ENCODE measurements at places on chromosomes 7 and 10.

DNA sequence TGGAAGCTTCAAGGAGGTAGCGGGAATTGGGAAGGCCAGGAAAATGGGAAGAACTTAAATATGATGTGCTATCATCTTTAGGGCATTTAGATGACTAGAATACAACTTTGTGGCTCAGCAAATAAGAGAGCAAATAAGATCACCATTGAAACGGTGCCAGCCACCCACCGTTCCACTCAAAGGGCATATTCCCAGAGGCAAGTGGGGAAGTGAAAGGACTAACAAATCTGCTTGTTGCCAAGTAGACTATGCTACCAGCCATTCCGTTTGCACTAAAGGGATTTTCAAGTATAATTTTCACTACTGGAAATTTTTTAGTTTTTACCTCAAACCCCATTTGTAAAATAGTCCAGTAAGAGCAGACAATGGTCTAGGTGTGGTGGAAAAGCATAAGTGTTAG, 4.0 kb upstream of the PPP1R3C start:
- DNase-seq: no peak

DNA sequence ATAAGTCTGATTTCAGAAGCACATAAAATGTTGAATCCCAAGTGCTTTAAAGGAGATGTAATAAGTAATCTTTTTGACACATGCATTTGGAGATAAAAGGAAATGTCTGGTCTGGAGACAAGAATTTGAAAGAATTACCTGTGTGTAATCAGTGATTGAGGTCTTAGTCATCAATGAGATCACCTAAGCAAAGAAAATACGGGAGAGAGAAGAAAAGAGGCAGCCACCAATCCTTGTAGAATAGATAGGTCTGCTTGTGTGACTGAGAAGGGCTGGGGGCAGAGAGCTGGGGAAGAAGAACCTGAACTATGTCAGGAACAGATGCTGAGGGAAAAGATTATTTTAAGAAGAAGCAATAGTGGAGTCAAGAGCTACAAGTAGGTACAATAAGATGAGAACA, 49.3 kb upstream of the ITPRID1 start:
- no peak for DNase-seq

- DNase-seq: no peak
Observed at GRCh38 chr7:90007001-90007654, 147.1 kb upstream of the STEAP1 start.

DNA sequence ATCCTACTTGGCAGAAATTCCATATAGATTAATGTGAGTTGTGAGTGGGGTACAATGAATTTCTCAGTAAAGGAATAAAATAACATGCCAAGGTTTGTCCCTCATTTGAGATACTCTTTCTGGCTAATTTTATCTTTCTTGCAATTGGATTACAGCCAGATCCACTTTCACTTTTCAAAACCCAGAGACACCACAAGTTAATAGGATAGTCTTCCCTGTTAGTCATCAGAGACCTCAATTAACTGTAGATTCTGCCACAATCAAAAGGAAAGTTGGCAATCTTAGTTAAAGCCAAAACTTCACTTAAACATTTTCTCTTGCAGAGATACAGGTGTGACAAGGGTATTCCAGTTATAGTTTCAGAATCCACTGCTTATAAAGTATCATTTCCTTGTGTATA, 91.4 kb upstream of the PHYHIPL start:
- DNase-seq: no peak

GRCh38 chr10:117226813-117227451, 14.0 kb upstream of the SLC18A2 start:
- no peak for DNase-seq

DNA sequence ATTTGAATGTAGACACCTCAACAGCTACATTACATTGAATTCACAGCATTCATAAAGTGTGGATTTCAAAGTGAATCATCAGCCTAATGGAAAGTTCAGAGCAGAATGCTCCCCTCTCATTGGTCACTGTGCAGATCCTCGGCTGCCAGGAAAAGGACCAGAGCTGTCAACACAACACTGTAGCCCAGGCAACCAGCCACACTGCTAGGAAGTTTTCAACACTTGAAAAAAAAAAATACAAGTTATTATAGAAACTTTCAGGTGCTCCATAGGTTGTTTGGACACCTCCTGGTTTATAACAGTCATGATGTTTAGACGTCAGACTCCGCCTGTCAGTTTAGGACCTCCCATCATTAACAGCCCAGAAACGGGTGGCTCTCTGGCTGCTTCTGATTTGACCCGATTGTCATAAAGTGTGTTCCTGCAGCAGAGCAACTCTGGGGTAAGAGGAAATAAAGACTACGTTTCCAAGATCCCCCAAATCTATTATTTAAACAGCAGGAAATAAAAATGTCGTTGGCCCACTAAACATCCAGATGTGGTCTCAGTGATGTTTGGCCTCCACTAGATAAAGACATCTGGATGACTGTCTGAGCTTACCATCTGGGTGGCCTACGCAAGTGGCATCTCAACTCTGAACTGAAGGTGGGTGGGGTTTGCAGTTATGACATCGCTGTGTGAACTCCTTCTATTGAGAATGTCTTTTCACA, 117.4 kb downstream of the CABCOCO1 start:
- DNase-seq: no peak

GRCh38 chr10:124709861-124710260, 34.3 kb downstream of the FAM53B start:
- DNase-seq: no peak

DNA sequence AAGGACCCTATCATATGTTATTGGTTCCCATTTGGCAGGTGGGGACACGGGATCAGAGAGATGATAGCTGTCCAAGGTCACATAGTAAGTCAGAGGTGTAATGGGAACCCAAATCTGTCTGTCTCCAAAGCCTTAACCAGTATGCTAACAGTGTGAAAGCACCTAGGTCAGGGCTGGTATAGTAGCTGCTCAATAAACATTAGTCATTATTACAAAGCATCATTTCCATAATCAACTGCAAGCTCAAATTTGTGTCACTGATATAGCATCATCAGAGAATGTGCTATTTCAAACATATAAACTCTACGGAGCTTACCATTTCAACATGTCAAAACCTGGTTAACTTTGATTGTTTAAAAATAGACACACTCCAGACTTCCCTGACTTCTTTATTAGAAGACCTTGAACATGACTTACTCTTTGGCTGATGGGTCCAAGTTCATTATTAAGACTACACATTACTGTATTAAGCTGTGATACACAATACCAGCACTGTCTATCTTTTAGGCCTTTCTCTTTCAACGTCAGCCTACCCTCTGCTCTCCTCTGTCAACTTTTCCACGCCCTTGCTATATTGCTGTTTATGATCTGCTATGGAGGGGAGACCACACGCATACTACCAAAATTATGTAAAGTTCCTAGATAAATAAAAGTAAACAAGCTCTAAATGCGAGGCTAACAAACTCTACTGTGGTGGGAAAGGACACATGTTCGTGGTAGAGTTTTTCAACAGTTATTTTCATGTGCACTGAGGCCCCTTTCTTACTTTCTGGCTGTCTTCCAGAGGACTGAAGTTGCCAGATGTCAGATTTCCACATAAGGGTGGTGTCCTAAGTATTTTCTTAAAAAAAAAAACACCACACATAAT, 33.6 kb downstream of the DNMBP start:
- no peak for DNase-seq

GRCh38 chr10:132563485-132564248, 26.1 kb downstream of the INPP5A start:
- no peak for DNase-seq

DNA sequence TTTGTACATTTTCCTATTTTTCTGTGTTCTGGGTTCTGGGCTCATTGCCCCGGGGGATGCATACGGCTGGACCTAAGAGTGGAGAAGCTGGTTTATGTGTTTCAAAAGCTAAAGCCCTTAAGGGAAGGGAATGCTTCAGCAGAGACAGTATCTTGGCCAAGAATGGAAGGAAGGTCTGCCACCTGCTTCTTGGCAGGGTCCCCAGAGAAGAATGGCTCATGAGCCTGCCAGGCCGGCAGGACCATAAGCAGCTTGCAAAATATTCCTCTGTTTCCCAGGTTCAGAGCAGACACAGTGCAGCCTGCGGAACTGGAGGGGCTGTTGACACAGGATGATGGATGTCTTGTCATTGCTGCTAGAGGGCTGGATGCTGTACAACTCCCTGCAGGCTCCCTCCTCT, 7.8 kb upstream of the ABHD11 start:
- no peak for DNase-seq

- no peak for DNase-seq
Observed at GRCh38 chr10:14688606-14689005, 86.1 kb downstream of the FAM107B start.

DNA sequence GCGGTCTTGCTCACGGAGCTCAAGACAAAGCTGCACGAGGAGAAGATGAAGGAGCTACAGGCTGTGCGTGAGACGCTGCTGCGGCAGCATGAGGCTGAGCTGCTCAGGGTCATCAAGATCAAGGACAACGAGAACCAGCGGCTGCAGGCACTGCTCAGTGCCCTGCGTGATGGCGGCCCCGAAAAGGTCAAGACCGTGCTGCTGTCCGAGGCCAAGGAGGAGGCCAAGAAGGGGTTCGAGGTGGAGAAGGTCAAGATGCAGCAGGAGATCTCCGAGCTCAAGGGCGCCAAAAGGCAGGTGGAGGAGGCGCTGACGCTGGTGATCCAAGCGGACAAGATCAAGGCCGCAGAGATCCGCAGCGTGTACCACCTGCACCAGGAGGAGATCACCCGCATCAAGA, 51.4 kb downstream of the JAKMIP3 start:
- DNase-seq: no peak

GRCh38 chr10:24963521-24964041, 11.2 kb upstream of the PRTFDC1 start:
- DNase-seq: no peak

DNA sequence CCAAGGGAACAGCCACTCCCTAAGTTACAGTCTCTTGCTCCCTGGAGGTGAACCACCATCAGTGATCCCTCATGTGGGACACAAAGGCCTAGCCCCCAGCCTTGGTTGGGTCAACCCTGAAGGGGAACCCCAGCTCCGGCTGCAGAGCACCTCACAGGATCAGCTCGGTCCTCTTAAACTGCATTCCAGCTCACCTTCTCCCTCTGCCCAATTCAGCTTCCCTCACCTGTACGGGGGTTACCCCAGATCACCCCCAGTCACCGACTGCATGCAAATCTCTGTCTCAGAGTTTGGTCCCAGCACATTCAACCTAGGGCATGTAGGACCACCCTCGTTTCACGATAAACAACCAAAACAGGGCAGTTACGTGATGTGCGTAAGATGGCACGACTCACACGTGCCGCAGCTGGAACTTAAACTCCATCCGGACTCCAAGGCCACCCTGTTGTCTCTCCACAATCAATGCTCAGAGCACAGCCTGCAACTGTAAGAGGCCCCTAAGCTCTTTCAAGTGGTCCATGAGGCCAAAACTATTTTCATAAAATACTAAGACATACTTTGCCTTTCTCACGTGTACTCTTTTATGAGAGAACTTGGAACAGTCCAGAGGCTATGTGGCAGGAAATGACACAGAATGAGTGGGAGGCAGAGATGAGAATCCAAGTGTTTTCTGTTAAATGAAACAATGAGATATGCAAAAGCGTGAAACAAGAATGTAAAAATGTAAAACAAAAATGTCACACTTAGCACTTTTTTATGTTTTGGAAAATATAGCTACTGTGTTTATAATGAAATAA, 285.2 kb downstream of the PTPRN2 start:
- no peak for DNase-seq

GRCh38 chr7:81665236-81665635, 104.6 kb downstream of the HGF start:
- no peak for DNase-seq

DNA sequence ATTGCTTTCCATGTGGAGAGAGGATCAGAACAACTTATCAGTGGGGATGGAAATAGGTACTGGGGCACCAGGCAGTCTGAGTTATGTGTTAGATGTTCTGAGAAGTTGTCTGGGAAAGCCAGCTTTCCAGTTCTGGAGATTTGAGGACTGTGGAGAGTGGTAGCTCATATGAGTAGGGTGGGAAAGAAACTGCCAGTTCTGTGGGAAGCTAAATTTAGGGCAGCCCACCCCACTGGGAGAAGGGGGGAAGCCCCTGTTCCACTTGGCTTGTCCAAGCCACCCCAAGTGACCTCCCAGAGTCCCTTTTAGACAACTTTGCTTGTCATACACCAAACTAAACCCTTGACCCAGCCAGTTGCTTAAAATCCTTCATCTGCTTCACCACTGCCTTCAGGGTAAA, 189.5 kb downstream of the REEP3 start:
- no peak for DNase-seq

GRCh38 chr10:85152496-85152895, 824.1 kb downstream of the CCSER2 start:
- DNase-seq: no peak

GRCh38 chr7:40220421-40220911, 85.7 kb downstream of the SUGCT start:
- no peak for DNase-seq

DNA sequence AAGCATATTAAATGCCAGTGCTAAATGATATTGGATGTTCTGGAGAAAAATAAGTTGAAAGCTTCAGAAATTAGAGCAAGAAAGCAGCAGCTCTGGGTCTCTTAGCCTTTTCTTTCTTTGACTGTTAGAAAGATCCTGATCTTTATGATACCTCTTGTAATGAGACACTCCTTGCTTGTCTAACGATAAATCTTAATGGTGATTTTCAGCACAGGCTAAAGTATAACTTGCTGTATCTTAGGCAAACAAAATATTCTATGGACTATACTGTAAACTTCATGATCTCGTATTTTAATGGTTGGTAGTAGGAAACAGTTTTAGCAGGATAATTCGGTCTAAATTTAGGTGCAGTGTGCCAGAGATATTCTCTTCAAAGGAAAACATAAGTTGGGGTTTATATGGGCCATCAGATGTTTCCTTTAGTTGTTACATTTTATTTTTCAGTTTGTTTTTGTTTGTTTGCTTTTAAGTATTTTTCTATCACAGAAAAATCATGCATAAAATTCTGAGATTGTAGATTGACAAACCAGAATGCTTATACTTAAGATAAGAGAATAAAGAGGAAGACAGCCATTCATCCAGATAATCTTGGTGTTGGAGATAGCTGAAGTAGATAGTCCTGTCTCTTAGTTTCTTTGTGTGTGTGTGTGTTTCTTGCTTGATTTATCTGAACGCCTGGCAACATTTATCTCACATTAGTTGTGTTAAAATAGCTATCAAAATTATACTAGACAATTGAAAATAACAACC, 4.7 kb downstream of the CASD1 start:
- no peak for DNase-seq

DNA sequence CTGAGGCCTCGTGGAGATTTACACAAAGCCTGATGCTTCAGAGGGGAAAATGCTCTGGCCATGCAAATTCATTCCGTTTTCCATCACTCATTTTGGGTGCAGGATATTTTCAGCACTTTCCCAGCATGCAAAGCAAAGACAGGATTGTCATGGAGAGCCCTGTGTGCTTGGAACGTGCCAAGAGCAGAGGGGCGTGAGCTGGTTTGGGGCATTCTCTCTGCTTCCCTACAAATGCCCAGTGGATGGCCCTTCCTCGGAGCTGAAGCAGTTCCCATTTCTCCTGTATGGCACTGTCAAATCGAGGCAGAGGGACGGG, 164.1 kb downstream of the PRKAG2 start:
- DNase-seq: no peak

Data from nucleus accumbens (tissue), 56 donors.